ENCODE measurements at places on chromosomes 12 and 14. TPM values are rescaled to one million over a fixed set of nuclear protein-coding genes. Genes with fewer than 3 reads are reported as not detected.
A peak's percentile ranks its signal among the peaks of the same experiment; 100 is the strongest.

Gene NFE2
- not detected for total RNA-seq

GRCh38 chr14:52325126-52325525, 11.0 kb downstream of the PTGER2 start:
- no peak for DNase-seq

GRCh38 chr12:117907108-117907689, 61.6 kb downstream of the KSR2 start:
- no peak for DNase-seq

DNA sequence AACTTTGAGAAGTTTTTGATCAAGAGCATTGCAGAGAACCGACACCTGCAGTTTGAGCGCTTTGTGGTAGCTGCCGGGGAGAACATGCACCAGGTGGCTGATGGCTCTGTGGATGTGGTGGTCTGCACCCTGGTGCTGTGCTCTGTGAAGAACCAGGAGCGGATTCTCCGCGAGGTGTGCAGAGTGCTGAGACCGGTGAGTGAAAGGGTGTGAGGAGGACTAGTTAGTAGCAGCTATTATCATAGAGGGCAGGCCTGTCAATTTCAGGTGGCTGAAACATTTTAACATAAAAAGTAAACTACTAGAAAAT, 27.0 kb upstream of the HIGD1C start:
- no peak for DNase-seq

DNA sequence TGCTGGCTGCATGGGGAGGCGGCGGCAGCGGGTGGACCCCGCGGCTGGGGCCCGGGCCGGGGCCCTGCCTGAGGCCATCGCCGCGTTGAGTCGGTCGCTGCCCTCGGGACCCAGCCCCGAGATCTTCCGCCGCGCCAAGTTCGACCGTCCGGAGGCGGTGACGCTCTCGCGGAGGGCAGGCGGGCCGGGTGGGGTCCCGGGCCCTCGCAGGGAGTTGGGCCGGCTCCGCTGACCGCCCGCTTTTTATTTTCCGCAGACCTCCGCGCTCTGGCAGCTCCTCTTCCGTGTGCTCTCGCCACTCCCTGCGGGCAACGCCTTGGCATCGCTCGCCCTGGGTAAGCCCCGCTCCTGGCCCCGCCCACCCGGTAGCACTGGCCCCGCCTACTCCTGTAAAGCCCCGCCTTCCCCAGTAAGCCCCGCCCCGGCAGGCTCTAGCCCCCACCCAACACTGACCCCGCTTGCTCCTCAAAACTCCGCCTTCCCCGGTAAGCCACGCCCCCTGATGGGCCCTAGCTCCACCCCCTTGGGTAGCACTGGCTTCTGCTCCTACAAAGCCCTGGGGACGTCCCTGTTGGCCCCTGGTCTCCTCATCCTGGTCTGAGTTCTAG, 424 bp downstream of the TEDC1 start:
- DNase-seq = peak; percentile 86

GRCh38 chr12:127083008-127083949, 1183.7 kb upstream of the TMEM132C start:
- no peak for DNase-seq

GRCh38 chr14:88079624-88080023, 74.7 kb downstream of the GPR65 start:
- no peak for DNase-seq

DNA sequence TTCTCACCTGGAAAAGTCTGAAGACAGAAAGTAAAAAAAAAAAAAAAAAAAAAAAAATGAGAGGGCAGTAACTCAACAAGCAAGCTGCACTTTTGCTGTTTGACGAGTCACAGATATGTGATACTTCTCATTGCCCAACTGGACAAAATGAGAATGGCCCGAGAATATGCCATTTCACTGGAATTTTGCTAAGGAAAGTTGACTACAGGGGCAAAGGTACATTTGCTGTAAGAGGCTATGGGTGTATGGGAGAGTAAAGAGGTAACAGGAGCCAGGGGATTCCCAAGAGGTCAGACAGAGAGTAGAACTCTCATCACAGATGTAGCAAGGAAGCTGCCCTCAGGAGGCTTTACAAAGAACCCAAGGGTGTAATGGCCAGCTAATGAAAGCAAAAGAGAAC, 22.9 kb downstream of the KIF21A start:
- no peak for DNase-seq

GRCh38 chr12:46659032-46659650, 166.7 kb downstream of the SLC38A4 start:
- DNase-seq = no peak

DNA sequence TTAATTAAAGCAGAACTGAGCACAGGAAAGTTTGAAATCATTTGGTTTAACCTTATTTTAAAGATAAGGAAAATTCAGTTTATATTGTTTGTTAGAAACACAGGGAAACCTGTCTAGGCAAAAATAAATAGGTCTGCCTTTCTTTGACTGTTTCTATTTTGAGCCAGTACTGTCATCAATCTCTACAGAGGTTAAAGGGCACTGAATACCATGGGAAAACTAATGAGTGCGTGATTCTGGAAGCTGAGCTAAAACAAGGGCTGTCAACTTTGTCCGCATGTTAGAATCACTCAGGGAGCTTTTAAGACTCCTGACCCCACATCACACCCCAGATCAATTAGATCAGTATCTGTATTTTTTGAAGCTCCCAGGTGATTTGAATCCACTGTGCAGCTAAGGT, 38.8 kb downstream of the NOPCHAP1 start:
- DNase-seq = no peak

DNA sequence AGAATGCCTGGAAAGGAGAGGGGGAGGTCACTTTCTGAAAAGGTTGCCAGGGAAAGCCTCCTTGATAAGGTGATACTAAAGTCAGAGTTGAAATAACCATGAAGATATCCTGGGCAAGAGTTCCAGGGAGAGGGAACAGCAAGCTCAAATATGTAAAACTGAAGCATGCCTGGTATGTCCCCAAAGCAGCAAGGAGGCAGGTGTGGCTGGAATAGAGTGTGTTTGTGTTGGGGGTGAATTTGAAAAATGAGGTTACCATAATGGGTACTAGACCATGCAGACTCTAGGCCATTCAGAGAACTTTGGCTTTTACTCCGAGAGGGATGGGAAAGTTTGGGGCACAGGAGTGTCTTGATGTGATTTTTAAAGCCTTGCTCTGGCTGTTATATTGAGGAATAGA, 66.7 kb upstream of the PTCSC3 start:
- no peak for DNase-seq

DNA sequence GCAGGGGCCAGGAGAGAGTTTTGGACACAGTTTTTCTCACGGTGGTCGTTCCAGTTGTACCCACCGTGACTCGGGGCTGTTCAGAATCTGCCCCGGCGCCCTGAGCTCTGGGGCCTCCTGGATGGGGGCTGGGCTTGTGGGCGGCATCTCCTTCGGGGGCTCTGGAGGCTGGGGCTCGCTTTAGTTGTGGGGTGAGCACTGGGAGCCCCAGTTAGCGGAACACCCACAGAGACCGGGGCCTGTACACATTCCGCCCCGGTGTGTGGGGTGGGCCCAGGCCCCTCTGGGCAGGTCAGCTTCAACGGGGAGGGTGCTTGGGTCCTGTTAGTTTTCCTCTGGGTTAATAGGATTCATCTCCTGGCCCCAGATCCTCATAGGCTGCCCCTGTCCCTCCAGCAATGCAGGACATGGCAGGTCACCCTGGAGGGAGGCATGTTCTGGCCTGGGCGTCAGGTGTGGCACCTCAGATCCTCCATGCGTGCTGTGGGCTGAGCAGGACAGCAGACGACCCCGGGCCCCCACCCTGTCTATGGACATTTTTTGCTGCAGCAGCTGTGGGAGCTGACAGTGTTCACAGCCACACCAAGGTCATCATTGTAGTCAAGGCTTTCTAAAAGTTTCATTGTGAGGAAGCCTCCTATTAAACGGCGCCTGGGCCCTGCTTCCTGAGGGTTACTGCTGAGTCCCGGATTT, 393.2 kb downstream of the TMEM121 start:
- no peak for DNase-seq

DNA sequence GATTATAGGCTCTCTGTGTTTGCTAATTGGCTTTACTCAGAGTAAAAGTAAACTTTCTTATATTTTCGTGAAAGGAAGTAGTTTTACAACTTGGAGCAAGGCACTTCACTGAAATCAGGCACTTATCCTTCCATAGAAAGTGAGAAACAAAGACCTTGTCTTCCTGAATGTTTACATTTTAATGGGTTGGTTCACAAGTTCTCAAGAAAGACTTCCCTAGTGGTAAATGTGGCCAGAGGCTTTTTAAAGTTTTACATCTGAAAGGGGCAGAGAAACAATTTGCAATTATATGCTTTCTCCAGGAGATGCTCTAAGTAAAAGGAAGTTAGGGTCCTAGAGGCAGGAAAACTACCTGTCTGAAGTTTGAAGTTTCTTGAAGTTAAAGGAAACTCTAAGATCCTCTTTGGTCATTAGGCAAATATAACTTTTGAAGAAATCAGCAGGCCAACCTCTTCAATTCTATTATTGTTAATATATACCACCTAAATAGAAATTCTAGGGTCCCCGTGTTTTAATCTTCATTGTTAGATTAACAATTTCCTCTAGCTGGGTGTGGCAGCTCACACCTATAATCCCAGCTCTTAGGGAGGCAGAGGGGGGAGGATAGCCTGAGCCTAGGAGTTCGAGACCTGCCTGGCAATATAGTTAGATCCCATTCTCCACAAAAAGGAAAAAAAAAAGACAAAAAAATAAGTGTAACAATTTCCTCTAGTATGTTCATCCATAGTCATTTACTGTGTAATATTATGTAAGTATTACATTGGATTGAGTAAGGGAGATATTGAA, 644.9 kb upstream of the FOXG1 start:
- no peak for DNase-seq

- DNase-seq = no peak
Observed at GRCh38 chr12:111443586-111443985, 37.9 kb downstream of the SH2B3 start.

- DNase-seq = no peak
Observed at GRCh38 chr12:94266796-94267536, 118.6 kb downstream of the PLXNC1 start.

Gene ZNF84
- total RNA-seq = 59.7 TPM

DNA sequence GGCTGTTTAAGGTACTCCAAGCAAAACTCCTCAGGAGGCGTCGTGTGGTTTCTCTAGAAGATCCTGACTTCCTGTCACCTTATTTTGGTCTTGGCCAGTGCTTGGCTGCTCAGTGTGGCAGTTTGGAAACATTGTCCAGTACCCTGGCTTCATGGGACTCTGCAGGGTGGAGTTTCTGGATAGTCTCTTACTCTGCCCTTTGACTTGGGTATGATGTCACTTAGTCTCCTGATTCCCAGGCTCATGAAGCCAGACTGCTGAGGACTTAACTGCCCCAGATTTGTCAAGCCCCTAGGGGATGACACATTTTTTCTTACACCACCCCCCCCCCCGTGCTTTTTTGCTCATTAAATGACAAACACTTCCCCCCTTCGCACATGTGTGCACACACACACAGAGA, 82.7 kb downstream of the ADCK1 start:
- no peak for DNase-seq

Gene TEX52
- total RNA-seq = not detected

DNA sequence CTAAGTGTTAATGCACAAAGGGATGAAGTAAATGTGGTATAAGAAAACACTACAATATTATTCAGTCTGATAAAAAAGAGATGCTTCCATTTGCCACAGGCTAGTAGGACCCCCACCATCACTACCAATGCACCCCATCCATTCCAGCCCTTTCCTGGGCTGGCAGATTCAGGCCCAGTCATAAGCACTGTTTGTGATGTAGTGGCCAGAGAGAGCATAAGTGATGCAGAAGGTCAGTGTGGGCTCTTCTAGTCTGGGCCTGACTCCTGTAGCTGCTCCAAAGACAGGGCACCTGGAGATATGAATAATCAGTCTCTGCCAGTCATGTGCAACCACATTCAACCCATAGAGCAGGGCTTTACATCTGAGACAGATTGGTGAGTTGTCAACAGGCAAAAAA, 1294.7 kb downstream of the TMEM121 start:
- DNase-seq = no peak

DNA sequence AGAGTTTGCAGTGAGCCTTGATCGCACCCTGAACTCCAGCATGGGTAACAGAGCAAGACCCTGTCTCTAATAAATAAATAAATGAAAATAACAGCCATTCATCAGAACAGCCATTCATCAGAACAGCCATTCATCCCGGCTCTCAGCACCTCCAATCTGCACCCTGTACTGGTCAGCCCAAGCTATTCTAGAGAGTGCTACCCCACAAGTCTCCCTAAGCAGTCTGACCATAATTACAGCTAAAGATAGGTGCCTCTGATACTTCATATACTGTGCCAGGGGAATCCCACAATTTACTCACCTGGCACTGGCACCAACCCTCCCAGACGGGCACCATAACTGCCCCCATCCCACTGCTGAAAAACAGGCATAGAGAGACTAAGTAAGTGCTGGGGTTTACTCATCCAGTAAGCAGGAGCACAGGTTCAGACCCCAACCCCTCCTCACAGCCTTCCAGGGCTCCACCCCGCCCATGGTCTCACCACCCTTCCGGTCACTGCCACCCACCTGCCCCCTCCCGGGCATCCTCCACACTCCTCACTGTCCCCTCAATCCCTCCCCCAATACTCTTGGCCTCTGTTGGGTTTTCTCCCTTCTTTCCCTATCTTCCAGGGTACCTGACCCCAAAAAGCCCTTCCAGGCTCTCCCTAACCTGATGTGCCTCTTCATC, 15.2 kb upstream of the EIF5 start:
- DNase-seq = no peak

- no peak for DNase-seq
Observed at GRCh38 chr14:73452341-73453186, 5.8 kb downstream of the NUMB start.

Gene SSPN
- total RNA-seq = 4.1 TPM

DNA sequence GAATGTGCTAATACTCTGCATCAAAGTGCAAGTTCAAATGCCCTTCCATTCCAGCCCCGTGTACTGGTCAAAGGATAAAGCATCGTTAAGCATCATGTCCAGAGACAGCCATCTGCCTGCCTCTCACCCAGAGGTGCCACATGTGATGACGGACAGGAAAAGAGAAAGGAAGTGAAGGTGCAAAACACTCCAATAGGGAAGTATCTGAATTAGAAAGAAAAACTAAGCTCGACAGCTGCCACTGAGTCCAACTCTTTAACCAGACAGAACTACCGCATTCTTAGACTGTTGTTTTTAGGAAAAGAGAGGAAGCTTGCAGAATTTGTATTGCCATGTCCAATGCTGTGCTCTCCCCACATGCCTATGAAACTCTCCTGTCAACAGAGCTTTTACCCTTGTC, 465.0 kb upstream of the SOX5 start:
- no peak for DNase-seq

Gene KRT6A
- total RNA-seq = not detected

- no peak for DNase-seq
Observed at GRCh38 chr12:65817866-65818265, 6.4 kb upstream of the HMGA2 start.

DNA sequence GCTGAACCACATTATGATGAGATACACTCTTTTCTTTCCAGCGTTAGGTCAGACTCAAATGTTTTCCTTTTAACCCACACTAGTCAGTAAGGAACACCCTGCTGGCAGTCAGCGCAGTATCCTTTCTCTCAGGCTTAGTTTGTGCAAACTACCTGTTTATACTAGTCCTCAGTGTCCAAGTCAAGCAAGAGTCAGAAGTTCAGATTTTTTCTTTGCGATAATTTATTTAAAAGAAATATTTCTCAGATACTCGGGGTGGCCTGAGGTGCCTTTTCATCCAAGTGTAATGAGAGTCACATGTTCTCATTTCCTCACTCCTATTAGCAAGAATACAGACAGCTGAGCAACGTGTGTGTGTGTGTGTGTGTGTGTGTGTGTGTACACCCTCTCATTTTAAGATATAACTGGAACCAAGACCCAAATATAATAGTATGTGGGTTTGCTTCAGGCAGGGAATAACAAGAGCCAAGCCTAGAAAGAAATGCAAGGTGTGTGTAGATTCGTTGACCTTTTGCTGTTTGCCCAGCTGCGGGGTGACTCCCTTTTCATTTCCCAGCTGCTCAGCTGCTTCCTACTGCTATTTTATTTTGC, 182.7 kb downstream of the KICS2 start:
- DNase-seq = no peak

GRCh38 chr12:81077686-81078441, at the start of gene ACSS3:
ACSS3 (plus strand) TSS chr12:81078079; CDS start chr12:81078121, 42 bp downstream.
- DNase-seq = peak; percentile 47
